ENCODE measurements at places on chromosomes 4 and X. TPM values are rescaled to one million over a fixed set of nuclear protein-coding genes. Genes with fewer than 3 reads are reported as not detected.

Gene NRK
- total RNA-seq = under 0.01 TPM

Gene ENPEP
- total RNA-seq = 1.9 TPM

Gene CXCL11
- not detected for total RNA-seq

Gene GABRE
- total RNA-seq = 31.4 TPM

Gene MAOB
- total RNA-seq = 2.4 TPM

Gene AMBN
- total RNA-seq = not detected

Gene ASB12
- 0.41 TPM for total RNA-seq

Gene OGT
- 289 TPM for total RNA-seq

Gene SMS
- 95.4 TPM for total RNA-seq

Gene UGT2B15
- total RNA-seq = not detected

Gene HHIP
- total RNA-seq = 5.9 TPM

Gene PORCN
- total RNA-seq = 7.4 TPM

Gene EGF
- total RNA-seq = 0.79 TPM

Gene ZNF141
- total RNA-seq = 13.8 TPM

Gene ADH1A
- not detected for total RNA-seq

Gene FGF16
- not detected for total RNA-seq

Gene DIPK2B
- 2.3 TPM for total RNA-seq

Gene CNGA1
- total RNA-seq = 21.0 TPM

Gene CXorf65
- not detected for total RNA-seq

Gene RP2
- 13.1 TPM for total RNA-seq

Gene SAGE1
- not detected for total RNA-seq

Gene TMPRSS11D
- total RNA-seq = 3.4 TPM

Gene DMD
- 20.9 TPM for total RNA-seq

Gene MAGEA9B
- total RNA-seq = not detected

Gene HEPH
- 114 TPM for total RNA-seq

Gene TNIP3
- total RNA-seq = 1.8 TPM

Gene FGFR3
- 209 TPM for total RNA-seq

Gene TIMM8A
- total RNA-seq = 8.6 TPM
